Colonic mucosa (tissue), 4 donors: ENCODE measurements at places on chromosomes 6 and 20.

GRCh38 chr6:75020971-75021370 is 184.9 kb downstream of the COL12A1 start:
- H3K27me3 ChIP-seq = no peaks in the 10 kb centered on the region
- H3K4me1 ChIP-seq = no peaks in the 10 kb centered on the region
- no peak for DNase-seq

- DNase-seq = no peak
- no peaks in the 10 kb centered on the region for H3K4me1 ChIP-seq
- no peaks in the 10 kb centered on the region for H3K36me3 ChIP-seq
- H3K27me3 ChIP-seq = no peaks in the 10 kb centered on the region
- H3K27ac ChIP-seq = no peak overlapping the region
Observed at GRCh38 chr6:168196881-168197635, 118.0 kb upstream of the FRMD1 start.

- no peaks in the 10 kb centered on the region for H3K36me3 ChIP-seq
- no peak for DNase-seq
Observed at GRCh38 chr6:79627422-79627821, 3.7 kb upstream of the SH3BGRL2 start.

- no peak for DNase-seq
- H3K27ac ChIP-seq = no peak overlapping the region
- H3K27me3 ChIP-seq = no peaks in the 10 kb centered on the region
Observed at GRCh38 chr6:119541132-119541905, 191.8 kb upstream of the MAN1A1 start.

- H3K27ac ChIP-seq = peak overlapping the region; percentile 42
- H3K27me3 ChIP-seq = no peaks in the 10 kb centered on the region
- peaks cover 5% of the 10 kb centered on the region for H3K4me1 ChIP-seq
- no peaks in the 10 kb centered on the region for H3K36me3 ChIP-seq
Observed at GRCh38 chr20:44597516-44597915, 15.1 kb downstream of the PKIG start.

GRCh38 chr6:32427218-32427617 is 12.5 kb upstream of the HLA-DRA start:
- H3K36me3 ChIP-seq = no peaks in the 10 kb centered on the region
- H3K4me1 ChIP-seq = no peaks in the 10 kb centered on the region
- no peaks in the 10 kb centered on the region for H3K27me3 ChIP-seq
- H3K4me3 ChIP-seq = no peak overlapping the region

- no peaks in the 10 kb centered on the region for H3K36me3 ChIP-seq
- H3K27me3 ChIP-seq = no peaks in the 10 kb centered on the region
- peaks cover 15% of the 10 kb centered on the region for H3K4me1 ChIP-seq
- no peak overlapping the region for H3K27ac ChIP-seq
- H3K4me3 ChIP-seq = no peak overlapping the region
Observed at GRCh38 chr6:105757512-105758200, 328.5 kb upstream of the PRDM1 start.

- H3K4me3 ChIP-seq = no peak overlapping the region
- no peaks in the 10 kb centered on the region for H3K27me3 ChIP-seq
- no peak for DNase-seq
- H3K4me1 ChIP-seq = no peaks in the 10 kb centered on the region
- no peak overlapping the region for H3K27ac ChIP-seq
Observed at GRCh38 chr20:20894753-20895152, 182.3 kb upstream of the RALGAPA2 start.

DNA sequence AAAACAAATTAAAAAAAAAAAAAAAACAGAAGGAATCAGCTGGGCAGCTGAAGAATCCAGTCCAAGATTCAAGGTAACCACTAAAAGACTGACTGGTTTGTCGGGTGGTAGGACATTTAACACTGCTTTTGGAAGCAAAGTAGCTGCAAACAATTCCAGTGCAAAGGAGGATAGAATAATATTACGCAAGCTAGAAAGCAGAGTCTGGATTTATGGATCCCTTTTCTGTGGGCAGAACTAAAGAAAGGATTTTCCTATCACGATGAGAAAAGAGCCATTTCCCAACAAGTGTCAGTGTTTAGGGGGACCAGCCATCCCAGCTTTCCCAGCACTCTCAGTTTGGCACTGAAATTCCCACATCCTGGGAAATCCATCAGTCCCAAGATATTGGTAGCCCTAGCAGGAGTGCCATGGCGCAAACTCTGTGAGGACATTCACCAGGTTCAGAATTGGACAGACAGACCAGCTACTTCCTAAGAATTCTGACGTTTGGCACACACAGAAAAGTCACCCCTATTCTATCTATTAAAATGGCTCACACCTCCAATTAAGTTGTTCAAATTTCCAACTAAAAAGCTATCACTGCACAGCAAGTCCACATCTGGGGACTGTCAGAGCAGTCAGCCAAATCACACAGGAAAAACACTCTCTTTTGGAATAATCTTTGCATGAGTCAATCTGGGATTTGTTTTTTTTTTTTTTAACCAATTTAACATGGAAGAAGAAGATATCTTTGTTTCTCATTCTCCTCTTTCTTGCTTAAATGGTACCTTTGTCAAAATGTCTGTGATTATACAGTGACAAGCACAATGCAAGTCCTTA is 356.8 kb upstream of the ARID1B start:
- H3K4me3 ChIP-seq = no peak overlapping the region
- H3K36me3 ChIP-seq = no peaks in the 10 kb centered on the region
- no peak overlapping the region for H3K27ac ChIP-seq
- H3K4me1 ChIP-seq = no peaks in the 10 kb centered on the region
- H3K27me3 ChIP-seq = no peaks in the 10 kb centered on the region
- DNase-seq = no peak

DNA sequence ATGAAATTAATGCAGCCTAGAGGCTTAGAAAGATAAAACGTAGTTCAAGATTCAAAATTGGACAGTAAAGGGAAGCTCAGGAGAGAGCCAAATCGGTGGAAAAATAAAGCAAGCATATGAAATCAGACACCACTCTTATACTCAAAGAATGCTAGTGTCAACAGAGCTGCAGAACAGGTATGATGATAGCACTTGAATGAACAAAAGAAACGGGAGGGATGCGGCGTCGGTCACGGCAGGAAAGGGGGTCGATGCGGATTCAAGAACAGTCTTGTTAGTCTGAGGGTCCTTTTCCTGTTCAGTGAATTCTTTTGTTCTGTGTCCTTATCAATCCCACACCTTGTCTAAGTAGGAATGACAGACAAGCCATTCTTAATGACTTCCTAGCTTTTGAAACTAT is 114.4 kb downstream of the FOXC1 start:
- no peaks in the 10 kb centered on the region for H3K36me3 ChIP-seq
- no peaks in the 10 kb centered on the region for H3K27me3 ChIP-seq
- H3K4me3 ChIP-seq = no peak overlapping the region
- DNase-seq = no peak
- no peak overlapping the region for H3K27ac ChIP-seq

GRCh38 chr6:6584310-6585002 is 4.1 kb upstream of the LY86 start:
- no peak overlapping the region for H3K4me3 ChIP-seq
- no peaks in the 10 kb centered on the region for H3K36me3 ChIP-seq
- no peak for DNase-seq
- no peak overlapping the region for H3K27ac ChIP-seq

- no peaks in the 10 kb centered on the region for H3K27me3 ChIP-seq
- no peak for DNase-seq
- no peaks in the 10 kb centered on the region for H3K4me1 ChIP-seq
- H3K4me3 ChIP-seq = no peak overlapping the region
Observed at GRCh38 chr6:18388942-18389341, 1.8 kb downstream of the RNF144B start.

- H3K27me3 ChIP-seq = no peaks in the 10 kb centered on the region
- H3K27ac ChIP-seq = no peak overlapping the region
- DNase-seq = no peak
- H3K4me1 ChIP-seq = no peaks in the 10 kb centered on the region
- H3K4me3 ChIP-seq = no peak overlapping the region
Observed at GRCh38 chr6:133185731-133186130, 55.4 kb upstream of the EYA4 start.

DNA sequence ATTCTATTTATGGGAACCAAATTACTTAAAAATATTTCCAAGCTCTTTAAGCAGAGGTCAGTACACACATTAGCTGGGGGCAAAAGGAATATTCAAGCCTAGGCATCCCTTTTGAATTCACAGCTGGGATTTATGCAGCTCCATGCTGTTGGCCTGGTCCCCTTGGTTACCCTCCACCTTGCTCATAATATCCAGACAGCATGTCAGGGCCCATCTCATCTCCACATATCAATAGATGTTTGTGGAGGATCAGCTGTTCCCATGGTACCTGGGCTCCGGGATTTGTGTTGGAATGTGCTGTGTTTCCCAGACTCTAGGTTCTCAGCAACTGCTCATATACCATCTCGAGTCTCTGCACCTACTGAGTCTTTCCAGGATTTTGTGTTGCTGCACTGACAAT is 534.8 kb downstream of the BMP2 start:
- no peaks in the 10 kb centered on the region for H3K36me3 ChIP-seq
- H3K27ac ChIP-seq = no peak overlapping the region
- no peaks in the 10 kb centered on the region for H3K4me1 ChIP-seq
- no peaks in the 10 kb centered on the region for H3K27me3 ChIP-seq
- DNase-seq = no peak
- no peak overlapping the region for H3K4me3 ChIP-seq

- H3K4me1 ChIP-seq = no peaks in the 10 kb centered on the region
- DNase-seq = no peak
- no peak overlapping the region for H3K27ac ChIP-seq
- H3K36me3 ChIP-seq = no peaks in the 10 kb centered on the region
- H3K27me3 ChIP-seq = no peaks in the 10 kb centered on the region
Observed at GRCh38 chr20:63594043-63594561, 20.1 kb upstream of the HELZ2 start.

DNA sequence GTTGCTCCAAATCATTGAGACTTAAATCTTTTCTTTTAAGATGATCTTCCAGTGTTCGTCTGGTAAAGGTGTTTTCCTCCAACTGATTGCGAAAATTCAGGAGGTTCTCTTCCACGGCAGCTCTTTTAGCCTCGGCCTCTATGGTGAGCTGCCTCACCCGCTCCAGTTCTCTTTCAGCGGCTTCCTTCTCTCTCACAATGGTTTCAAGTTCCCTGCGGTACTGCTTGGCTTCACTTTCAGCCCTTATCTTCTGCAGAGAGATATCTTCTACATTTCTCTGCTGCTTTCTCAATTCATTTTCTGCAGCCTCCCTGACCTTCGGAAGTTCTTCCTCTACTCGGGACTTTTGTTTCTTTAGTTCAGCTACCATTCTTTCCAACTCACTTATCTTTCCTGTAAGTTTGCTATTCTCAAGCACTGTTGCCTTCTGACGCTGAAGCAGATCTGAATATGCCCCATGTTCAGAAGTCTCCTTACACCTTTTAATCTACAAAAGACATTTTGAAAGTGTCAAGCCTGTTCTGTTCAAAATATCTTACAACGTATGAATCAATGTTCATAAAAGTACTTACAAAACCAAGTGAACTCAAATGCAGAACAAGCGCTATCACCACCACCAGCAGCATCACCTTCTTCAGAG is 22.3 kb downstream of the DST start:
- H3K36me3 ChIP-seq = peaks cover 3% of the 10 kb centered on the region
- H3K27ac ChIP-seq = no peak overlapping the region
- H3K27me3 ChIP-seq = no peaks in the 10 kb centered on the region
- H3K4me1 ChIP-seq = no peaks in the 10 kb centered on the region
- no peak for DNase-seq

- no peaks in the 10 kb centered on the region for H3K27me3 ChIP-seq
- no peaks in the 10 kb centered on the region for H3K36me3 ChIP-seq
- H3K4me1 ChIP-seq = no peaks in the 10 kb centered on the region
Observed at GRCh38 chr20:49452011-49452482, 30.4 kb downstream of the KCNB1 start.

- no peak overlapping the region for H3K27ac ChIP-seq
- DNase-seq = no peak
- no peaks in the 10 kb centered on the region for H3K4me1 ChIP-seq
- H3K4me3 ChIP-seq = no peak overlapping the region
- H3K36me3 ChIP-seq = no peaks in the 10 kb centered on the region
Observed at GRCh38 chr6:157770946-157771345, 52.1 kb upstream of the SNX9 start.

- H3K4me1 ChIP-seq = no peaks in the 10 kb centered on the region
- H3K36me3 ChIP-seq = no peaks in the 10 kb centered on the region
- no peaks in the 10 kb centered on the region for H3K27me3 ChIP-seq
- H3K27ac ChIP-seq = no peak overlapping the region
Observed at GRCh38 chr6:128465368-128466343, 54.7 kb downstream of the PTPRK start.

- H3K4me3 ChIP-seq = no peak overlapping the region
- H3K4me1 ChIP-seq = no peaks in the 10 kb centered on the region
- DNase-seq = no peak
- H3K27ac ChIP-seq = no peak overlapping the region
Observed at GRCh38 chr20:20896606-20897005, 184.2 kb upstream of the RALGAPA2 start.

DNA sequence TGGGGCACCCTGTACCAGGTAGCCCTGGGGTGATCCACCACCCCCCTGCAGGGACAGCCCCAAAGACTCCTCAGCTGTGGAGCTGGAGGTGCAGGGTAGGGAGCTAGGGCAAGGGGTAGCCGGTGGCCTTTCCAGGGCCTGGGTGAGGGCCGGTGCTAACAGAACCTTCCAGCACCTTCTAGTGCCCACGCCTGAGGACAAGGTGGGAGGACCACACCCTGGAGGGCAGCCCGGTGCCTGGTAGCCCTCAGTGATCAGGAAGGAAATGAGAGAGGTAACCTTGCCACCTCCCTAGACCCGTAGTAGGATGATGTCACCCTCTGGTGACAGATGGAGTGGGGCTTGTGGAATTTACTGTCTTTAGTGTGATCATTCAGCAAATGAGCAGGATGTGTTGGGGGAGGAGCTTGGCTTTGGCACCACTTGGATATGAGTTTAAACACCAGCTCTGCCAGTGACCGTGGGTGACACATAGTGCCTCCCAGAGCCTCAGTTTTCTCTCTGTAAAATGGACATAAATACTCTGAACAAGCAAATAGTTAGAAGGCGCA is 187.7 kb downstream of the NFATC2 start:
- DNase-seq = no peak
- no peaks in the 10 kb centered on the region for H3K27me3 ChIP-seq
- no peaks in the 10 kb centered on the region for H3K4me1 ChIP-seq

DNA sequence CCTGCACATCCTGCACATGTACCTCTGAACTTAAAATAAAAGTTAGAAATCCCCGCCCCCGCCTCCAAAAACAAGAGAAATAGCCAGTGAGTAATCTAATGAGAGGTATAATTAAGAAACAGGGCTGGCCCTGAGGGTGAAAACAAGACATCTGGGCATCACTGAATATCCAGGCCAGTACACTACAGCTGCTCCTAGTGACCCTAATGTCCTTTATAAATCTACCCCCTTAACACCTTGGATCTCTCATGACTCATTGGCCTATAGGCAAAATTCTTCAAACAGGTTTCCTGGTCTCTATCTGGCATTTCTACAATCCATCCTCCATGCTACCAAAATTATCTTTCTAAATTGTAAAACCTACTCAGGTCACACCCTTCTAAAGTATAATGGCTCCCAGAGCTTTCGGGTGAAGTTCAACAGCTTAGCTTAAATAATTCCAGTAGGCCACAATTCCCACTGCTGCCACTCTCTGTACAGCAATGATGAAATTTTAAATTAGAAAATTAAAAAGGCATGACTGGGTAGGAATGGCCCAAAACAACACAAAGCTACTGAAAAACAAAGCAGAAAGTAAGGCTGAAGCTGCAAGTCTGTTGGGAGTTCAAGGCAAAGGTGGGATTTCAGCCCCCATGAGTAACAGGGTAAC is 260.9 kb downstream of the GMDS start:
- no peak overlapping the region for H3K4me3 ChIP-seq
- H3K27ac ChIP-seq = no peak overlapping the region
- no peaks in the 10 kb centered on the region for H3K36me3 ChIP-seq
